A673 (cell line): ENCODE measurements at places on chromosomes 5 and 9.

GRCh38 chr9:95607507-95607906 lies 90.7 kb upstream of the PTCH1 start:
- no peak for DNase-seq

DNA sequence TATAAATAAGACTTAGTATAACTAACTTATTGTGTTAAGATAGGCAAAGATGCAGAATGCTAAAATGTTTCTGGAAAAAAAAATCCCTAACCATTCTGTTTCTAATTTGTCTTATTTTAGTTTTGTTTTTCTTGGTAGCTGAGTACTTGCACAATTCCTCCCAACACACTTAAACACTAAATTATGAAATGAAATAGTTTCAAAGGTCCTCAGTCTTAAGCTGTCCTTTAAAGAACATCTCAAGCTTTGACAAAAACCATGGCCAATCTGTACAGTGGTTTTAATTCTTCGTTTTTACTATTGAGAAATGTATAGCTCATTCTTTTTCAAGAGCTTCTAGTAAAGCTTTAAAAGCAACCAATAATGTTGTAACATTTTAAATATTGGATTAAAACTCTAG lies 171.5 kb downstream of the EDIL3 start:
- DNase-seq = no peak

DNA sequence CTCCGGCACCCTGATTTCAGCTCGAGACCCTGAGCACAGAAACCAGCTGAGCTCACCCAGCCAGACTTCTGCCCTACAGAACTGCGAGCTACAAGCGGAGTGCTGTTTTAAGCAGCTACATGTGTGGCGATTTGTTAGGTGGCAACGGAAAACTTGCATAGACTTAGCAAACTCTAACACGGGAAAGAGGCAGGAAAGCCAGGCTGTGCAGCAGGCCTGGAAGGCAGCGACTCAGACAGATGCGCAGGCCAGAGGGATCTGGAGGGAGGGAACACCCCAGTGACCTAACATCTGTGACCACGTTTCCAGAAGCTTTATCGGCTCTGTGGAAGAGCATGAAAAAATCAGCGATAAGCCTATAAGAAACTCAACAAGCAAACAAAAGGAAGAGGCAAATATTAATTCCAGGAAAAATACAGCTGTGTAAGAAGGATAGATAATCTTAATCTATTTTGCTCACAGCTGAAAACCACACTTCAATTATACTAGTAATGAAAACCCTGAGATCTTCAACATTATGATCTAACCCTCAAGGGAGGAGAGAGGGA lies 11.0 kb downstream of the UBAC1 start:
- DNase-seq = no peak

- DNase-seq = no peak
These were observed 95.8 kb downstream of the FOXD1 start for GRCh38 chr5:73352649-73353230.

DNA sequence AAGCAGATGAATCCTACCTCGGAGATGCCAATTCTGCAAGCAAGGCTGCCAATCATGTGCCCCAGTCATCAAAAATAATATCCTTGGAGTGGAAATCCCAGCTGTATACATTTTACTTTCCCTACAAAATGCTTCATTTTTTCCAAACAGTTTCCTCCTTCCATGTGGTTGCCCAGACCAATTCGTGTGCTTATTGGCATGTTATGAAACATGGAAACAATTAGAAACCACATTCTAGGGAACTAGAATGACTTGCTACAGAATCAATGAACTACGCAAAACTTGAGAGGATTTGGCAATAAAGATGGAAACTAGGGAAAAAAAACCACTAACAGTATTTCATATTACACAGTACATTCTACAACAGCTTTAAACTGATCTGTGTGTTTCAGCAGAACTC lies 584.5 kb upstream of the DMAC1 start:
- DNase-seq = no peak

DNA sequence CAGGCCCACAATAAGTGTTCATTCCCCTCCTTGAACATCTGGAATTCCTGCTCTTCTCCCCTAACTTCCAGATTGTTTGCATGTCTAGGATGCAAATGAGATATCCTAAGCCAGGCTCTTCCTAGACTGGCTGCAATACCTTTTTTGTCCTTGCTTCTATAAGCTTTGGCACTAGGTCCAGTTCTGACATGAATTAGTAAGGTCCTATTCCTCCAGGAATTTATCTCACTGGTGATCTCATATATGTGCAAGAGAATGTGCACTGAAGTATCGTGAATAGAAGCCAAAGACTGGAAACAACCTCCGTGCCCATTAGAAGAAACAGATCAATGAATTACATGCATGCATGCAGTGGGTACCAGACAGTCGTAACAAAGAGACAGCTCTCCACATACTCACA lies 25.2 kb downstream of the DUSP1 start:
- DNase-seq = no peak

- no peak for DNase-seq
These were observed 3.1 kb downstream of the HMCN2 start for GRCh38 chr9:130268521-130269211.
